Urinary bladder (tissue), 4 donors: ENCODE measurements at places on chromosomes 7 and 10. TPM values are rescaled to one million over a fixed set of nuclear protein-coding genes. Genes with fewer than 3 reads are reported as not detected.

GRCh38 chr10:79023240-79024162 is 45.3 kb upstream of the ZMIZ1 start:
- no peak for DNase-seq

GRCh38 chr7:102063690-102064180 is 222.9 kb upstream of the SH2B2 start:
- no peak for DNase-seq

DNA sequence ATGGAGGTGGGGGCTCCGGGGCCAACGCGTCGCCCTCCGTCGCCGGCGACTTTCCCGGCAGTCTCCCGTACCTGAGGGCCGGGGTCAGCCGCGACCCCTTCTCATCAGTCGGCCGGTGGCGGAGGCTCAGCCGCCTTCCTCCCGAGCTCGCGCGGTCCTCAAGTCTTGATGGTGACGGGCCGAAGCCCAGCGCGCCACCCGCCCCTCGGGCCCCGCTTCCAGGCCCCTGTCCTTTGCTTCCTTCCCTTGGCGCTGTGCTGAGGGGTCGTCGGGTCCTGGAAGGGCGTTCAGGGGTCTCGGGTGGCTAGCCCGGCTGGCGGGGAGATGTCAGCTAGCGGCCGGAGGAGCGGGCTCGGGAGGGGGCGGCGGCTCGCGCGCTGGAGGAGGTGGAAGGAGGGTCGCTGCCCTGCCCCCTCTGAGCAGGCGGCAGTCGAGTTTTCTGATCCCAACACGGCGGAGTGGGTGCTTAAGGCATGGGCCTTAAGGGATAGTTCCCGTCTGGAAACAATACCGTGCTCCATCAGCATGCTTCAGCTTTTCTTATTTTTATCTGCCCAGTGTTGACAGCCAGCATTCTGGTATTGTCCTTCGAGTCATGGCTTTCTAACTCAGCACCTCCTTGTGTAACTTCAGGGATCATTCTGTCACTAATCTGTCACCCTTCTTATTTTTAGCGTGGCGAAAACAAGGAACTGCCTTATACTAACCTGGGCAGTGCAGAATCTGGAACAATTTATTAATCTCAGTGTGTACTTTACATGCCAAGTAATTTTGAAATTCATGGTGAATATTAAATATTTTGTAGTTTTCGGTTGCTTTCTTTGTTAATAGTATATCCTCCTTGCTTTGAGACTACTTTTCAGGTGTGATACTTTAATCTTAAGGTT is 748 bp downstream of the PHTF2 start:
- no peak for DNase-seq

DNA sequence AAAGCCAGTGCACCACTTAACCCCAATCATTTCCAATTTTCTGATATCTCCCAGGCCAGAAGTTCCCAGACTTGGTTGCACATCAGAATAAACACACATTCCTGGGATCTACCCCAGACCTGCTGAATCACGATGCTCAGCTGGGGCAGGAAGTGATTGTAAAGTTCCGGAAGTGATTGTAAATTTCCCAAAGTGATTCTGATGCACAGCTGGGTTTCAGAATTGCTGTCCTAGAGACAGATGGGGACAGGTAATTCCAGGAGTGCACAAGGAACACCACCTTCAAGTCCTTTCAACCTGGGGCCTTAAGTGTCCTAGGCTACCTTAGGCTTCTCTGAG is 104.2 kb upstream of the EEPD1 start:
- DNase-seq: no peak

- peak; percentile 65 for DNase-seq
These were observed 22.6 kb upstream of the CREB5 start for GRCh38 chr7:28389504-28390395.

GRCh38 chr10:7230951-7231350 is 179.9 kb downstream of the SFMBT2 start:
- no peak for DNase-seq

DNA sequence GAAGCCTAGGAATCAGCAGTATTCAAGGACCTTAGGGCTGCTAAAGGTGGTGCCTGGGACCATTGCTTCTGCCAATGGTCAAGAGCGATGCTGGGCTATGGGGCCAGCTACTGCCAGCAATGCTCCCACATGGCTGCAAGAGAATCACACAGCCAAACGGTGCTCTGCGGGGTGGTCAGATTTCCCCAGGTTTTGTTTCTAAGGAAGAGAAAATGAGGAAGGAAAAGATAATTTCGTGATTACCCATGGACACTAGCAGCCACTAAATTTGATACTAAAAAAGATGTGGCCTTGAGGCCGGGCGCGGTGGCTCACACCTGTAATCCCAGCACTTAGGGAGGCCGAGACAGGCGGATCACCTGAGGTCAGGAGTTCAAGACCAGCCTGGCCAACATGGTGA is 83.0 kb downstream of the LYZL2 start:
- DNase-seq: no peak

DNA sequence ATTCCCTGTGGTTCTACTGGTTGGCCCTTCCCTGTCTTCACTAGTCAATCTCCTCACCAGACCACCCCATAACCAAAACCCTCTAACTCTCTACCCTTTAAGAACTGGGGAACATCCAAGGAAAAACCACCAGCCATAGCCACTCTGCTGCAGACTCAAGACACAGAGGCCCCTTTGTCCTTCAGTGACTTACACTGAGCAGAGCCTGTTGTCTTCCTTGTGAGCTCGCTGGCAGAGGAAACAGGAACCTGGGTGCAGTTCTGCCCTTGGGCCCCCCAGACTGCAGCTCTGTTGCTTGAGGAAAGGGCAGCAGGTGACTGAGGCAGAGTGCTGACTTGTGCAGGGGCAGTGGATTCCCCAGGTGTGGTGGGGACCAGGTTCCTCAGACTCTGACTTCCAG is 30.6 kb downstream of the ZC3HAV1 start:
- DNase-seq: no peak

DNA sequence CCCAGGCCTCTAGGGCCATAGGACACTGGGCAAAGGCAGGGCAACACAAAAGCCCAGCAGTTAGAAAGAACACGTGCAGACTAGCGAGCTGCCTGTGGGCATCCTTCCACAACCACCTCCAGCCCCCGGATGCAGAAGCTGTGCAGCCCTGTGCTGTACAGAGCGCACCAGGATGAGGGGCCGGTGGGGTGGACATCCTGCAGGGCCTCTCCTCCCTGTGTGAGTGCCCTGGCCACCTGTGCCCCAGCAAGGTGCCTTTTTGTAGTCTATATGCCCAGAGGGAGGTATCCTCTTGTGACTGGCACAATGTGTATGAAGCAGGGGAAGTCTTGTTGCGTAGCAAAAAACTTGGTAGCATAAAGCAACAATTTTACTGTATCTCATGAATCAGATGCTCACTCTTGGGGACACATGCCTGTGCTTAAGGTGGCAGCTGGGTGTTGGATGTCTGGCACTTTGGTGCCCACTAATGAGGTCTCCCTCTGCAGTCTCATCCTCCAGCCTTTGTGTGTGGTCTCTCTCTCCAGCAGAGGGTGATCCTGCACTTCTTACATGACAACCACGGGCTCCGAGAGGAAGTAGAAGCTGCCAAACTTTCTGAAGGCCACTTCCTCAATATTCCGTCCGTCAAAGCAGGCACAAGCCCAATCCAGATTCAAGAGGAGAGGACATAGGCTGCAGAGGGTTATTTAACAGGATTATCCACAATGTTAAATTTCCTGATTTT is 8.7 kb downstream of the NCAPG2 start:
- no peak for DNase-seq

HOXA10 gene
- 44.9 TPM for polyA plus RNA-seq

CFAP46 gene
- not detected for polyA plus RNA-seq

ADCY1 gene
- polyA plus RNA-seq: 1.2 TPM

SPAM1 gene
- polyA plus RNA-seq: not detected

WDFY4 gene
- polyA plus RNA-seq: 2.0 TPM

ITPRID1 gene
- polyA plus RNA-seq: not detected

DNAJC12 gene
- 3.1 TPM for polyA plus RNA-seq

NUTM2E gene
- polyA plus RNA-seq: 0.47 TPM

CTAGE15 gene
- polyA plus RNA-seq: 0.08 TPM

KCNIP2 gene
- polyA plus RNA-seq: 1.5 TPM
